Activated CD4-positive, alpha-beta T cell treated with anti-CD3 and anti-CD28 coated beads, Interleukin-10, Interleukin-2, amounts not matched to agents 100 ng/mL and 50 ng/mL, durations not matched to agents 16 hours and 8 hours (primary cell): ENCODE measurements at places on chromosomes 1 and 21.

- no peak for DNase-seq
Observed at GRCh38 chr1:33637846-33638440, 165.5 kb downstream of the ZSCAN20 start.

- DNase-seq: no peak
Observed at GRCh38 chr1:41359211-41360073, 1.8 kb upstream of the FOXO6 start.

DNA sequence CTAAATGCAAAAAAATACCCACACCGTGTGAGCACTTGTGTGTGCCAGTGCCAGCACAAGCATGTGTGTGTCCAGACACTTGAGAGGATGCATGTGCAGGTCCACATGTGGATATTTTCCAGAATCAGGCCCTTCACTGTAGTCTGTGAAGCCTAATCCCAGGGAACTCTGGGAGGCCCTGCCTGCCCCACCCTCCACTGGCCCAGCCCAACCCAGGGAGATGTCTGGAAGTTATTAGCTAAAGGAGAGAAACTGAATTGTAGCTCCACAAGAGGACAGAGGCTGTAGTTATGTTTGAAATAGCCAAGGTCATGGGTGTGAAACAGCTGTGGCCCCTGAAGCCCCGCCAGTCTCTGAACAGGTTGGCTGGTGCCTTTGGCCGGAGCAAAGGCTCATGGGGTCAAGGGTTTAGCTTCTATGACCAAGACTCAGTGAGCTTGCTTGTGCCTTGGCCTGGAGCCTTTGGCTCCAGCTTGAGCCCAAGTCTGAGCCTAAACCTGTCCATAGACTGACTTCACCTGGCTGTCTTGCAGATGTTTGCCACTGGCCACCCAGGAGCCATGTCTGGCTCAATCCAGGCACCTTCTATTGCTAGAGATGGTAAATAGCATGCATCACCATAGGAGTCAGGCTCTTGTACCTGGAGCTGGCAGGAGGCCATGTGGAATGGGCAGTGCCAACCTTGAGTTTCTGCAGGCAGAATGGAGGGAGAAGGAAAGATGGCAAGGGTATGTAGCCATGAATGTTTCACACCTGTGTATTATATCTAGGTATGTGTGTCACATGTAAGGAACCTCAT is 69.9 kb downstream of the TMEM53 start:
- DNase-seq: no peak

DNA sequence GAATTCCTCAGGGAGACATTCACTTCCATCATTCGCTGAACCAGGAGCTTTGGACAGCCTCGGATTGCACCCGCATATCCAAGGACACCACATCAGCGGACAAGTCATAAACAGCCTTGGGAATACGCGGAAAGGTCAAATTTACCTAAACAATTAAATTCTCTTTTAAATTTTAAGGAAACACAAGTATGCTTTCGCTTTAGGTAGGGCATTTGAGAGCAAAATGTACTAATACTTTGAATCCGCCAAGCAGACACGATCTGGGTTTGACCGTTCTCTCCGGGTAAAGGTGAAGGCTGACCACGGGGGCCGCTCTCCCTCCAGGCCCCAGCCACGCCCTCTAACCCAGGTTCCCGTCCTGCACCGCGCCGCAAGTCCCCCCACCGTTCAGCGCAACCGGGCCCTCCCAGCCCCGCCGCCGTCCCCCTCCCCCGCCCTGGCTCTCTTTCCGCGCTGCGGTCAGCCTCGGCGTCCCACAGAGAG is 479 bp upstream of the ACADM start:
- peak; percentile 86 for DNase-seq

GRCh38 chr1:150536836-150537731 is 12.1 kb upstream of the ADAMTSL4 start:
- no peak for DNase-seq

- no peak for DNase-seq
Observed at GRCh38 chr1:39507230-39507928, 15.9 kb downstream of the BMP8A start.

GRCh38 chr21:42219606-42220137 is 732 bp downstream of the ABCG1 start:
- no peak for DNase-seq

GRCh38 chr1:177883581-177883980 is 86.3 kb downstream of the SEC16B start:
- DNase-seq: no peak

GRCh38 chr21:43374228-43374885 is 52.6 kb downstream of the SIK1 start:
- no peak for DNase-seq

GRCh38 chr1:215777370-215777925 is 210.3 kb downstream of the KCTD3 start:
- DNase-seq: no peak

GRCh38 chr1:184260382-184260781 is 126.4 kb upstream of the C1orf21 start:
- no peak for DNase-seq

DNA sequence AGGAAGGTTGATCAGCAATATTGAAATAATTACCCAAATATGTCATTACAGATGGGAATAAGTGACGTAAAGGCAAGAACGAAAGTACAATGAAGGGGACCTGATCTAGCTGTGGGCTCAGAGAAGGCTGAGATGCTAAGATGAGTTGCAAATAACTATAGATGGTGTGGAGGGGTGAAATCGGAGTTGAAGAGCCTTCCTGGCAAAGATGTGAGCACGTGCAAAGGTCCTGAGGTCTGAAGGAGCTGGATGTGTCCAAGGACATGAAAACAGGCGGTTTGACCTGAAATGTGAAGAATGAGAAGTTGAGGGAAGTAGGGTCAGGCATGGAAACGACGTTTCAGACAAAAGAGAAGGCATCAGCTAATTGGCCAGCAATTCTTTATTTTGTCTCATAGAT is 61.6 kb upstream of the SLC45A1 start:
- DNase-seq: no peak

DNA sequence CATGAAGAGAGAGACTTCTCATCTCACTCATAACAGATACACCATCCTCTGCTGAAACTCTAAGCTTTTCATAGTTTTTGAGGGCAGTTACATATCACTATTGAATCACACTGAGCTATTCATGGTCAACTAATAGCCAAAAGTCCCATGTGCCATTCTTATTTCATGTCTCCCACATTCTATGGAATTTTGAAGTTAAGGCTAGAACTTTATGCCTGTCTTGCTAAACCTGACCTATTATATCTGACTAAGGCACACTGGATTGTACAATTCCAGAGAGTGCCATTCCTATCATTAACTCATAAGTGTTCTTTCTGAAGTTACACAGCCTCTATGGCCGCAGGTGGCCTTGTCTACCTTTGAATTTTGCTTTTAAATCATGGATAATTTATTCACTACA is 254.3 kb downstream of the PTPRC start:
- DNase-seq: no peak
